ENCODE measurements at places on chromosomes 6 and 20. TPM values are rescaled to one million over a fixed set of nuclear protein-coding genes. Genes with fewer than 3 reads are reported as not detected.

CTCFL gene
- not detected for total RNA-seq

PPDPF gene
- total RNA-seq, result 55.9 TPM

PM20D2 gene
- 6.9 TPM for total RNA-seq

LY6G6D gene
- total RNA-seq, result not detected

TRMT11 gene
- total RNA-seq, result 25.0 TPM

BMP6 gene
- 2.9 TPM for total RNA-seq

PCIF1 gene
- 20.6 TPM for total RNA-seq

WFDC2 gene
- total RNA-seq, result not detected

All from hair follicle dermal papilla cell (primary cell).